ENCODE measurements at places on chromosomes 5 and 9.

DNA sequence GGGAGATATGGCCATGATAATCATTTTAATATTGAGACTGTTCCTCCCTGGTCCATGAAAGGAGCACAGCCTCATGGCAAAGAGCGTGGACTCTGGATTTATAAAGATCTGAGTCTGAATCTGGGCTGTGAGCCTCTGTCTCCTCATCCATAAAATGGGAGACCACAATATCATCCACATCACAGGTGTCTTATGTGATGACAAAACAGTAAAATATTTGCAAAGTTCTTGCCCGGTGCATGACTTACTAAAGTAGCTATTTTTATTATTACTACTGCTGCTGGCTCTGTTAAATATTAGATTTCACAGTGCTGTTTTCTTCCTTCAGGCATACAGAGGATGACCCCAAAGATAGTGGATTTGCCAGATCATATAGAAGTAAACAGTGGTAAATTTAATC lies 74.1 kb downstream of the TEK start:
- no peak for DNase-seq

- DNase-seq: no peak
Measured at GRCh38 chr5:95962785-95963184, 1.1 kb upstream of the ELL2 start.

- no peak for DNase-seq
Measured at GRCh38 chr9:122900791-122901190, 4.4 kb downstream of the RC3H2 start.

GRCh38 chr5:113084402-113085083 lies 107.9 kb downstream of the DCP2 start:
- no peak for DNase-seq

- DNase-seq: peak; percentile 20
Measured at GRCh38 chr9:77475641-77476473, 172.3 kb downstream of the GNA14 start.

DNA sequence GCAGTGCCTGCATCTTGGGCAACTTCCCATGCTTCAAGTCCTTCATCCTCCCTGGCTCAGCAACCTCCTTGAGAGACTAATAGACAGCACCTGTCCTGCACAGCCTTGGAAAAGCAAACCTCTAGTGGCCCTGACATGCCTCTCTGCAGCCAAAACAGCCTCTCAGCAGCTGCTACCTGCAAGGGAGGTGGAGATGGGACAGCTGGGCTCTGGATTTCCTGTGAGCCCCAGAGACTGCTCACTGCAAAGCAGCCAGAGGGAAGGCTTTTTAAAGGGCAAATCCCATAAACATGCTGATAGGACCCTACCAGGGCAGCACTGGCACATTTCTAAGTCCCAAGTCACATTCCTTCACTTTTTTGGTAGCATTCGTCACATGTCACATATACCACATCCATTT lies 31.5 kb upstream of the MYORG start:
- DNase-seq: no peak

DNA sequence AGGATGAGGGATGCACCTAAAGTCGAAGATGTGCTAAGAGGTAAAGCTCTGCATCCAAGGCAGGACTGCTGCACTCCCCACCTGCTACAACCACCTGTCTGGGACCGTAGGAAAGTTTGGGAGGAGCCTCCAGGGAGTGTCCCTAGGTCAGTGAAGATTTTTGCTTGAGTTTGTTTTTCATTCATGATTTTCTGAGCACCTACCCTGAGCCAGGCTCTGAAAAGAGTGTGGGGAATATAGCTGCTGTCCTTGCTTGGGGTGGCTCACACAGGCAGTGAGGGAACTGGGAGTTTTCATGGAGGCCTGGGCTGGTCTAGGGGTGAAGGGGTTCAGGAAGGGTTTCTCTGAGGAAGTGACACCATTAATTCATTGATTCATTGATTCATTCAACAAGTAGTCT lies 48.9 kb downstream of the SAR1B start:
- no peak for DNase-seq

DNA sequence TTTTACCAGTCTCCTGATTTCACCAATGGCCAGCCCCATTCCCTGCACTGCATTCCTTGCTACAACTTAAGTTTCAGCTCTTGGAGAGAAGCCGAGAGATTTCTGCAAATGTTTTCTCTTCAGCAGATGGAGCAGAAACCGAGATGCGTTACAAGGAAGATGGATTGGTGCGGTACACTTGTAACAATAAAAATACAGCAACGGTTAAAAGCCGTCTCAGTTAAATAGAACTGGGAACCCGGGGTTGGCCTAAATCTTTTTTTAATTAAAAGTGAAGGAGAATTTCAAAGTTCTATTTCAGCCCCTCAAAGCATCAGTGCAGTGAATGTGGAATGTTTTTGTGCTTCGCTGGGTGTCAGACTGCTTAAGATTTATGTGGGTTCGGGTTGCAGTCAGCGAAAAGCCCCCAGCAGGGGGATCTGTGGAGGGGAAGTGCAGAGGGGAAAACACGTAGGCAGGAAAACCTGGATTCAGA lies 19.8 kb downstream of the BRINP1 start:
- no peak for DNase-seq

DNA sequence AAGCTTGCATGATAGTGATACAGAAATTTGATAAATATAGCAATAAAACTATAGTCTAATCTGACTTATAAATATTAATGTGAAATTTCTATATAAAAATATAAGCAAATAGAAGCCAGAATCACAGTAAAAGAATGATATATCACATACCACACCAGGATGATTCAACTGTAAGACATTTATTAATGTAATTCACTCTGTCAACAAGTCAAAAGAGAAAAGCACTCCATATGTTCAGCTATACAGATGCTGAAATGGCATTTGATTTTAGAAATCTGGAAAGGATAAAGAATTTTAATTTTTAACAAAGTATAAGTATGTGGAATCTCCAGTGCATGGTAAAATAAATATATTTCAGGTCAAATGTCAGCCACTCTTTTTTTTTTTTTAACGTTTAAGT lies 372.4 kb downstream of the KCNN2 start:
- no peak for DNase-seq

DNA sequence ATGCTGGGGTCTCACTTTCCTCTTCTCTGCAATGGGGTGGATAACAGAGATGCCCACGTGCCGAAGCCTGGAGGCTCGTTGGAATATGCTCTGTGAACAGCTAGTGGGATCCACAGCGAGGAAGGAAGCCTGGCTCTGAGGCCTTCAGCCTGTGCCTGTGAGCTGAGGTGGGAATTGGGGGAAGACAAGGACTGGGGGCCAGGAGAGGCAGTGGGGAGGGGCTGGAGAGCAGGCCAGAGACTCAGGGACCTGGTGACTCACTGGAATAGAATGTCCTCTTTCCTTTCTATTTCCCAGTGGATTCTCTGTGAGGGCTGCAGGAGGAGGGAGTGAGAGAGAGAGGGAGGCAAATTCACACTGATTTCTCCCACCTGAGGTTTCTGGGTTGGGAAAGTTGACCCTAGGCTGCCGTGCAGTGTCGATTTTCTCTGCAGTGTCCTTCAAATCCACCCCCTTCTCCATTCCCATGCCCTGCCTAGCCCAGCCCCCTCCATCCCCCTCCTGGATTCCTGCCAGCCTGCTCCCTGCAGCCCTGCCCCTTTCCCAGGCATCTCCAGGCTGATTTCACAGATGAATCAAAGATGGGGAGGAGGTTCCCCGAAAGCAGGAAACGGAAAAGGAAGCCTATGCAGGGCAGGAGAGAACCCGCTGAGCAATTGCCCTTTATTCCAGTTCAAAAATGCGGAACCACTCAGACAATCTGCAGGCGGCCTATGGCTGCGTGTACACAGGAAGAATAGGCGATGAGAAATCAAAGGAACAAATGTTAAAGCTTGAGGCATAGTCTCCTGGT lies 1.4 kb upstream of the SPAAR start:
- DNase-seq: no peak

DNA sequence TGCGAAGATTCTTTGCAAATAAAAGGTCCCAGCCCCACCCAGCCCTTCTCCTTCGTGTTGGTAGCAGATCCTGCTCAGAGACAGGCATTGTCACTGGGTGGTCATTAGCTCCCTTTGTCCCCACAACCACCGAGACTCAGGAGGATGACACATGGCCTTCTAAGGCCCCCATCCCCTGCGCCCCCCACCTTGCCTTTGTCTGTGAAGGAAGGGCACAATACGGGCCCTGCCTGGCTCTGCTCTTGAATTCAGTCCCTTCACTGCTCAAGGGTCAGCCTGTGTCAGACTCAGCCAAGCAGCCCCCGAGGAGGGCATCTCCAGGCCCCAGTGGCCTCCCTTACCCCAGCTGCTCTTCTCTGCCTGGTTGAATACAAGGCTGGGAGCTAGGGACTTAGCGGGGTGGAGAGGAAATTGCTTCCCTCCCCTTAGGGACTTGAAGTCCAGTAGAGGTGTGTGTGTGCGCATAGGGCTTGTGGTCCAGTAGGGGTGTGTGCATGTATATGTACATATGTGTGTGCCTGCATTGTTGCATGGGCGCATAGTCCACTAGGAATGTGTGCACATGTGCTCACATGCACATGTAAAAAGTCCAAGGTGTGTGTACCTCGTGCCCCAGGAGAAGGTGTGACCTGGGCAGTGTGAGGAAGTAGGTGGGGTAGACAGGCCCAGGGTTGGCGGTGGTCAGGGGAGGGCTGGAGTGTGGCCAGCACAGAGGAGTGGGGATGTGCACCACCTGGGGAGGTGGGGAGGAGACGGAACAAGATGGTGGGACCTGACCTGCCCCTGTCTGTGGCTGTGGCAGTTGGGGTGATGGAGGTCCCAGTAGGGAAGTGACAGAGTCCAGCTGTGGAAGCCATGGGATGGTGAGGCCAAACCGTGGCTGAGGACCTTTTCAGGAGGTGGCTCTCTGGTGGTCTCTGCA lies 59.1 kb downstream of the PHF2 start:
- DNase-seq: no peak

DNA sequence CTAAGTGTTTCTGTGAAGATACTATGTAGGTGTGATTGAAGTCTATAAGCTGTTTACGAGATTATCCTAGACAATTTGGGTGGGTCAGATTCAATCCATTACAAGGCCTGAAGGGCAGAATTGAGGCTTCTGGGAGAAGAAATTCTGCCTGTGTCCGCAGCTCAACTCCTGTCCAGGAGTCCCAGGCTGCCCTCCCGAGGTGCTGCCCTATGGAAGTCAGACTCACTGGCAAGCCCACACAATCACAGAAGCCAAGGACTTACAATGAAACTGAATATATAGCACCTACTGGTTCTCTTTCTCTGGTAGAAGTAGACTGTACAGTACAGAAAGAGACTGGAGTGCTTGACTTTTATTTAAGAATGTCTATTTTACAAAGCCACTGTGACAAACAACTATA lies 74.5 kb downstream of the EPB41L4A start:
- DNase-seq: no peak

DNA sequence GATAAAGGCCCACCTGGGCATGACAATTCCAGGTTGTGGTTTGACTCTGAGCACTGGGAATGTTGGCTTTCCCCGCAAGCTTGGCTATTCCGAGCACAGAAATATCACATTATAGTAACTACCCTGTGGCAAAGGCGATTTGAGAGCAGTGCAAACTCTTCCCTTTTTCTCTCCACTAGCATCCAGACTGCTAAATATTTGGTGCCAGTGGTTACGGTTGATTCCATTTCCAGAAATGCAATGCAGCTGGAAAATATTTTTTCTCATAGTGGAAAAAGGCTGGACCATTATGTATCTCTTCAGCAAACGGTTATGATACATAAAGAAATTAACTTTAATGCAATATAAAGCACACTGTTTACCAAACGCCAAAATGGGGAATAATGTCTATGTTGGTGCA lies 158.0 kb downstream of the ENC1 start:
- no peak for DNase-seq

- DNase-seq: no peak
Measured at GRCh38 chr9:136695955-136696354, 8.7 kb upstream of the AGPAT2 start.

DNA sequence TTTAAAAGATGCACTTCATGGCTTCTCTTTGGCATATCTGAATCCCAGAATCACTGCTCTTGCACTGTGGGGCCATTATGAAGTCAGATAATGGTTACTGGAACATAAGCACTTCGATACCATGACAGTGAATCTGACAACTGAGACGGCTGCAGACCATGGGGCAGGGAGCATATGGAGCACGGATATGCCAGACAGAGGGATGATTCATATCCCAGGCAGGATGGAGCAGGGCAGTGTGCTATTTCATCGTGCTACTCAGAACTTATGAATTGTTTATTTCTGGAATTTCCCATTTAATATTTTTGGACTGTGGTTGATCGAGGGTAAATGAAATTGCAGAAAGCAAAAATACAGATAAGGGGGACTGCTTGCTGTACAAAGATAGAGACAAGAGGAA lies 145.0 kb downstream of the EGFLAM start:
- no peak for DNase-seq

GRCh38 chr5:93343570-93343969 lies 237.4 kb downstream of the NR2F1-AS1 start:
- DNase-seq: no peak

DNA sequence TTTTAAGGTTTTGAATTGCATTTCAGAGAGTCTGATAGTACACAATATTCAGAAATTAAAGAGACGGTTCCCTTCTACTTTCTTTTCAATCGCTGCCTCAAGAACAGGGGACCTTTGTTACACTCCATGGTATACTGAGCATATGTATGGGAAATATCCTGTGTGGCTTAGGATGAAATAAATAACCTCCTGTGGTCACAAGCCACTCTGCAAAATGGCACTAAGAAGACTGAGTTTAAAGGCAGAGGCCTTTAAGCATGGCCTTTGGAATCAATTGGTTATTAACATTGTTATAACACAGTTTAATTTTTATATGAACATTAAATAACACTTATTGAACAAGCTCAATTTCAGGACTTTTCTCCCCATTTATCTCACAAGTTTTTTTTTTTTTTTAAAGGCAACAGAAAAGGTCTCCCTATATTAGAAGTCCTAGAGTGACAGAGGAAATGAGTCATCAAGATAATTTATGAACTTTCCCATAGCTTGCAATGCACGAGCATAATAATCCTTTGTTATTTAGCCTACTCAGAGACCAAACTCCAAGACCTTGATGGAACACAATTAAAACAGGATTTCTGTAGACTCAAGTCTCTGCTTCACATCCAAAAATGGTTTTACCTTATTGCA lies 341.9 kb downstream of the TMEM167A start:
- no peak for DNase-seq

- no peak for DNase-seq
Measured at GRCh38 chr5:143403334-143403592, 223 bp downstream of the NR3C1 start.

DNA sequence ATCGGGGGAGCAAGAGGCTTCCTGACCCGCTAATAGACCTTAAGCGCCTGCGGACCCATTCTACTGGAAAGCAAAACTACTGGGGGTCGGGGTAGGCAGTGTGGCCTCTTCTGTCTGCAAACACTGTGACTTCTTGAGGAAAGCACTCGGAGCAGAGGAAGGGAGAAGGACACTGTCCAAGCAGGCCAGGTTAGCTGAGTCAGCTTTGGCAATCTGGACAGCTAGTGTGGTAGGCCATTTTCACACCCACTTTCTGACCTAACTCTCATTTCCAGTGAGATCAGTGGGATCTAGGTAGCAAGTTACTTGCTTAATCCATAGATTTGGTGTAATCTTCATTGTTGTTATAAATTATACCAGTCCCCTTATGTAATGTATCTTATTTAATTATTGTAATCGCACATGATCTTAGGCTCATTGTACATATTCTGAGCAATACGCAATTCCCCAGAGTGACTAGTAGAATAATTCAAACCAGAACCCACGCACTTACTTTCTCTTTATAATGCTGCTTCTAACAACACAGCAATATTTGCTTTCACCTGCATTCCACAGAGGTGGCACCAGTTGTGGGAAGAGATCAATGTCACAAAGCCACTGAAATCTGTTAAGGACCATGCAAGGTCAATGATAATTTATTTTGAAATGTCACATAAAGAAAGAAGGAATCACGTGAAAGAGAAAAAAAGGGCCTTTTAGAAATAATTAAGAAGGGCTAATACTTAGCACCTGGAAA lies 82.9 kb downstream of the NREP start:
- no peak for DNase-seq

GRCh38 chr9:133037775-133038515 lies 7.1 kb downstream of the GTF3C5 start:
- DNase-seq: no peak
